Activated CD4-positive, alpha-beta T cell treated with anti-CD3 and anti-CD28 coated beads, Interleukin-2, amount 10 ng/mL, durations not matched to agents 7 days and 5 days (primary cell): ENCODE measurements at places on chromosomes 13 and 19.

- no peak for DNase-seq
Measured at GRCh38 chr13:37495046-37495445, 103.5 kb downstream of the POSTN start.

GRCh38 chr19:40927567-40927966 lies 45.5 kb upstream of the CYP2A7 start:
- DNase-seq, result no peak

DNA sequence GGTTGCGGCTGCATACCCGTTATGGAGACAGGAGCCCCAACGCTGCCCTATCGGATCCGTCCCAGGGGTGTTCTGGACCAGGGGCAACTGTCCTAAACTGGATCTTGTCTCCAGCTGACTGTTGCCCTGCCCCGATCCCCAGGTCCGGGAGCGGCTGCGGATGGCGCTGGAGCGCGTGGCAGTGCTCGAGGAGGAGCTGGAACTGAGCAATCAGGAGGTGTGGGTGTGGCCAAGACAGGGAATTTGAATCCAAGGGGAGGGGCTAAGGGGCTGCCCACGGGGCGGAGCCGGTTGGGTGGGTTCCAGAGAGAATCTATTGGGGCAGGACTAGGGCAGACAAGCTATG lies 9.9 kb downstream of the PPFIA3 start:
- no peak for DNase-seq

- DNase-seq, result no peak
Measured at GRCh38 chr19:7544626-7545025, 9.1 kb downstream of the PNPLA6 start.

DNA sequence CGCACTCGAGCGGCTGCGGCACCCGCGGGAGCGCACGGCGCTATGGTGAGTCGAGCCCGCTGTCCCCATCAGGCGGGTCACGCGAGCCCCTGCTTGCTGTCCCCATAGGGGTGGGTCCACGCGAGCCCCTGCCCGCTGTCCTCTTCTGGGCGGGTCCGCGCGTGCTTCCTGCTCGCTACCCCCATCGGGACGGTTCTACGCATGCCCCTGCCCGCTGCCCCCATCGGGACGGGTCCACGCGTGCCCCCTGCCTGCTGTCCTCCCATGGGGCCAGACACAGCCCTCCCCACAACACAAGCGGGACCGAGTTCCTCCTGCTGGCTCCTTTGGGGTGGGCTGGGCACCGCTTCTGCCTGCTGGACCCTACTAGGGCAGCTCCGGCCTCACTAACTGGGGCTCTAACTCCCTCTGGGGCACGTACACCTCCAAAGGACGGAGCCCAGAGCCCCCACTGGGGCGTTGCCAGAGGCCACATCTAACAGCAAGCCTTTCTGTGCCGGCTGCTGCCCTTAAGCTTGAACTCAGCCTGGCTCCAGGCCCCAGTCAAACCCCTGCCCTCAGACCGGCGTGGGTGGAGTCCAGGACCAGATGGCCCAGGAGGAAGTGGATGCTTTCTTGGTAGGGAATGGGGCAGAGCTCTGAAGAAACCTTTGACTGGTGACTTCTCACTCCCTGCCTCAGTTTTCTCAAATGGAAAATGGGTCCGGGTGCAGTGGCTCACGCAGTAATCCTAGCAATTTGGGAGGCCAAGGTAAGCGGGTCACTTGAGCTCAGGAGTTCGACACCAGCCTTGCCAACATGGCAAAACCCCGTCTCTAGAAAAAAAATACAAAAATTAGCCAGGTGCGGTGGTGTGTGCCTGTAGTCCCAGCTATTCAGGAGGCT lies 722 bp downstream of the COLGALT1 start:
- DNase-seq, result peak; percentile 29

GRCh38 chr19:12828494-12828893 lies 5.9 kb downstream of the RTBDN start:
- DNase-seq, result peak; percentile 32

GRCh38 chr19:10796653-10797052 lies 39.4 kb downstream of the TMED1 start:
- no peak for DNase-seq

DNA sequence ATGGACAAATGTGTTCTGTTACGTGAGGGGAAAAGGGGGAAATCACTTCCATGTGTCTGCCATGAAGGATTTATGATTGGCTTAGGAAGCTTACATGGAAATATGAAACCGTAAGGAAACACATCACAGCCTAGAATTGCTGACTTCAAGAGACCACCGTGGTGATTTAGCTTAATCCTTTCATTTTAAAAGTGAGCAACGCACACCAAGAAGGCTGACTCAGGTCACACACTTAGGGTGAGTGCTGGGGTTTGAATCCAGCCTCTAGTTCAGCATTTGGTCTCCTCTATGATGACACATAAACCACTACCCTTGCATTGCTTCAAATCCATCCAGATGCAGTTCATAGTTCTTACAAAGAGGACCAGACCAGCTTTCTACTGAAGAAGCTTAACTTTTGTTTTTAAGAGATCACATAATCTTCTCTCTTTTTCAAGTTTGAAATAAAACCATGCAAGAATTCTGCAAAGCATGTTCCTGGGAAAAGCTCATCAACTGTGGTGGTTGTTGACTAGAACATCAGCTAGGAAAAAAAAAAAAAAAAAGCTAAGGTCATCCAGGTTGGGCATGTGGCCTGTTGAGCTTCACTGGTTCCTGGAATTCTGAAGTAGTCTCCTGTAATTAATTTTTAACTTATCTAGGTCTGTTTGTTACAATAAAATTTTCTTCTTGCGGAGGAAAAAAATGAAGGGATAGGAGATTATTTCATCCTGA lies 60.2 kb upstream of the KL start:
- no peak for DNase-seq

GRCh38 chr19:37988758-37989635 lies 82.0 kb downstream of the SIPA1L3 start:
- no peak for DNase-seq

DNA sequence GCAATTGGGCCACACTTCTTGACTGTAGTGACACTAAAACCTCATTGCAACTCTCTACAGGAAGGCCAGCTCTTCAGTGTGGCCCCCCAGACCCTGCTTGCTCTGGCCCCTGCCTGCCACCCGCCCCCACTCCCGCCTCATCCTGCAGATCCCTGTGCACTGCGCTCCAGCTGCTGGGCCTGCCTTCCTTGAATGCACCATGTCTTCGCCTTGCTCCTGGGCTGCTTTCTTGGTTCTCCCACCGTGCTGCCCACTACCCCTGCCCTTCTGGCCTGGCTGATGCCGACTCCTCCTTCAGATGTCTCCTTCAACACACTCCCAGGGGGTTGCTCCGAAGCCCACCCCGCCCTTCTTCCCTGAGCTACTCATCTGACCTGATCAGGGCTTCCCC lies 98.2 kb downstream of the SIPA1L3 start:
- no peak for DNase-seq

DNA sequence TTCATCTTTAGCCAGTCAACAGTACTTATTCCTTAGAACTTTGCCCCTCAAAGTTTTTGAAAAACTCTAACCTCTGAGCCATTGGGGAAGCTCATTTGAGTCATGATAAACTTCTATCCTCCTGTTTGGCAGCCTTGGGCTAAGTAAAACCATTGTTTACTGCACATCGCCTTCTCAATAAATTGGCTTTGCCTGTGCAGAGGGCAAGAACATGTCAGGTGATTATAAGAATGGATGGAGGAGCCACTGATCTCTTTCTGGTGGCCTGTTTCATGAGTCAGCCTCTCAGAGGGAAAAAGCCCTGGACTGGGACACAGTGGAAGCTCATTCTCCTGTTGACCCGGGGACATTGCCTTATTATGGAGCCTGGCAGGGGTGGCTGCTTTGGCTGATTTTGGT lies 19.4 kb upstream of the PSG4 start:
- DNase-seq, result no peak

GRCh38 chr19:44876930-44877535 lies 14.0 kb upstream of the TOMM40 start:
- no peak for DNase-seq

- DNase-seq, result no peak
Measured at GRCh38 chr19:46499692-46500091, 4.0 kb upstream of the PNMA8B start.

- DNase-seq, result no peak
Measured at GRCh38 chr13:28047757-28048388, 52.5 kb downstream of the FLT3 start.

DNA sequence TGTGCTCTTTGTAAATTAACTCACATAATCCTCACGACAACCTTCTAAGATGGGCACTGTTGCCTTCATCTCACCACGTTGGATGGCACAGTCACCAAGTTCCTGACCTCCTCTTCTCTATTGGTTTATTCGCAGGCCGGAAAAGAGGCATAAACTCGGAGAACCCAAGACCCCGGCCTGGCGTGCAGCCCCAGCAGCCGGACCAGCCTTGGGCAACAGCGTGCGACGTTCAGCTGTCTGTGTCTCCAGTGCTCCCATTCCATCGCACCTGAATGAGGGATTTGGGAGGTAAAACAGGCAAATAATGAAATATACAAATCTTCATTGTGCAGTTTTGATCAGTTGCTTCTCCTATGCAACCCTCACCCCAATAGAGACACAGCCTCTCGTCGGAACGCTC lies 34.5 kb upstream of the GAS6 start:
- no peak for DNase-seq

DNA sequence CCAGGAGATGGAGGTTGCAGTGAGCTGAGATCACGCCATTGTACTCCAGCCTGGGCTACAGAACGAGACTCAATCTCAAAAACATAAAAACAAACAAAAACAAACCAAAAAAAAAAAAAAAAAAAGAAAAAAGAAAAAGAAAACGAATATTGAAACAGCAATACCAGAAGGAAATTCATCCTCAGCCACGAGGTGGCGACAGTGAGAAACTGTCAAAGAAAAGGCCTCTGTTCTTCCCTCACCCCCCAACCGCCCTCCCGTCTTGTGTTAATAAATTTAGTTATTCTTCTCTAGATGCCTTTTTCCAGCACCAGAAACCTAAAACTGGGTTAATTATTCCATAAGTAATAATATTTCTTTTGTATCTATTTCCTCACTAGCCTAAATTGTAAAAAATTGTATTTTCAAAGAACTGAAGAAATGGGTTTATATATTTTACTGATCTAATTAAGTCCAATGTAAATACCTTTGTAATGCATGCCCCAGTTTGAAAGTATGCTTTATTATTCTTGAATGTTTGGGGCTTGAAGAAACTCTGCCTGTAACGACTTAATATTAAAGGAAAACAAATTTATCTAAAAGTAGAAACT lies 38.6 kb downstream of the LIG4 start:
- peak; percentile 54 for DNase-seq

DNA sequence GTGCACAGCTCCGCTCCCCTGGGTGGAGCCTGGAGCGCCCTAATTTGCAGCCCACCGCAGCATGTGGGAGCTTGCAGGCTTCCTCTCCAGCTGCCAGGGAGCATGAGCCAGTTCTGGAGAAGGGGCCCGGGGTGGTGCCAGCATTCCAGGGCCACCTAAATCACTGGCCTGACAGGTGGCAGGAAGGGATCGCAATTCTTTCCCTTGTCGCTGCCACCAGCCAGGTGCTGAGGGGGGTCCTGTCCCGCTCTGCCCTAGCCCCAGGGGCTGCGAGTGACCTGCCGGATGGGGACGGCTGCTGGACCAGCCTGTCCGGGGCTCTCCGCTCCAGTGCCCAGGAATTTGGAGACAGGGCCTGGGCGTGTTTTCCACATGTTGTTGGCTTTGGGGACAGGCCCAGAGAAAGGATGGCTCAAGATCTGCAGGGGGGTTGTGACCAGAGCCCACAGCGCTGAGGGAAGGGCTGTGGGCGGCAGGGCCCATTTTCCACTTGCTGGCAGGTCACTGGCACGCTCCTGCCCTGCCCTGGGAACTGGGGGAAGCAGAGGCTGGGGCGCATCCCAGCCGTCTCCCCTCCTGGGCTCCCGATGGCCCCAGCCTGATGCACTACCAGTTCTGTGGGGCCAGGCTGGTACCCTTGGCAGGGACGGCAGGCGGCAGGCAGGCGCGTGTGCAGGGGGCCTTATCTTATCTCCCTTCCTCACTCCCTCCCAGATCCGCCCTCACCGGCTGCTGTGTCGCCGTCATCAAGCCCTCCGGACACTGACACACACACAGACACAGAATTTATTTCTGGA lies 9.5 kb downstream of the NDUFA11 start:
- no peak for DNase-seq

GRCh38 chr19:48728911-48729664 lies 9.6 kb upstream of the MAMSTR start:
- DNase-seq, result no peak

DNA sequence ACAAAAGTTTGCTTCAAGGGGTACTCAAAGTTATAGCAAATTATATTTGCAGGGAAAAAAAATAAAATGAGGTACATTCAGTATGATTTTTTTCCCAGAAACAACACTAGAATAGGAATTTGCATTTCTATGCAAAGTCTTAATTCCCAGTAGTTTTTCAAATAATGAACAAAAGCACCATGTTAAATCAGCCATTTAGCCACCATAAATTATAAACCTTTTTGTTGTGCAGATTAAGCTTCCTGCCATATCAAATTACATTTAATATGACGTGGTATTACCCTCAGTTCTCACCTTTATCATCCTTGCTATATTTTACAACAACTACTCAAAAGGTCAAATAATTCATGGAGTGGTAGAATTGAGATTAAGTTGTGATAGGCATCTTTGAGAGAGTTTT lies 136.6 kb upstream of the FRY start:
- DNase-seq, result no peak
